ENCODE measurements at places on chromosomes 6 and 20. TPM values are rescaled to one million over a fixed set of nuclear protein-coding genes. Genes with fewer than 3 reads are reported as not detected.

TPX2 gene
- polyA plus RNA-seq: 0.04 TPM

TBXT gene
- polyA plus RNA-seq: not detected

DNA sequence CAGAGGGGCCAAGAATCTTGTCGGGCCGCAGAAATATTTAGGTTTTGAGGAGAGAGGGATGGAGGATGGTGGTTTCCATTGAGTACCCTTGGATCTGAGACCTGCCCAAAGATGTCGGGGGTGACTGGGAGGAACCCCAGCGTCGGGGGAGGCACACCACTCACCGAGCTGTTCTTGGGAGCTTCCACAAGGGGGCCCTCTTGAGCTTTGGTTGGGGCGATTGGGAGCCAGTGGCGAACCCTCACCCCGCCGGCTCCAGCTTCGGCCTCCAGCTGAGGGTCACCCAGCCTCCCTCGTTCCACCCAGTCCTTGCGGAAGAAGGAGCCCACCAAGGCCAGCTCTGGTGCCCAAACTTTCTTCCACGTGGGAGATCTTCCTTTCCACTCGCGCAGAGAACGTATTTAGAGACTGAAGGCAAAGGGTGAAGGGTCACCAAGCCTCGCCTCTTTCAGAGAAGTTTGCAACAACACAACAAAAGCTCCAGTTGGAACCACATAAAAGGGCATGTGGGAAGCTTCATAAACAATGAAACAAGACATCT is 33.6 kb downstream of the APCDD1L start:
- no peaks in the 10 kb centered on the region for H3K4me1 ChIP-seq
- no peaks in the 10 kb centered on the region for H3K36me3 ChIP-seq
- no peak overlapping the region for H3K4me3 ChIP-seq
- no peaks in the 10 kb centered on the region for H3K27me3 ChIP-seq

RRAGD gene
- polyA plus RNA-seq: 2.8 TPM

DNA sequence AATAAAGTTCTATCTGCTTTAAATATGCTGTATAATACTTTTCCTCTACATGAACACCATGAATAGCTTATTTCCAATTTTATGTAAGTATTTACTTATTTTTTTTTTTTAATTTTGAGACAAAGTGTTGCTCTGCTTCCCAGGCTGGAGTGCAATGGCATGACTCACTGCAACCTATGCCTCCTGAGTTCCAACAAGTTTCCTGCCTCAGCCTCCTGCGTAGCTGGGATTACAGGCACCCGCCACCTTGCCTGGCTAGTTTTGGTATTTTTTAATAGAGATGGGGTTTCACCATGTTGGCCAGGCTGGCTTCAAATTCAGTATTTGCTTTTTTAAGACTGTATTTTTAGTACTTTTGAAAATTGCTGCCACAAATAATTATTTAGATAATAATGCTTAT is 1365.9 kb downstream of the GRIK2 start:
- H3K4me3 ChIP-seq: no peak overlapping the region
- H3K27me3 ChIP-seq: no peaks in the 10 kb centered on the region
- DNase-seq: no peak

- H3K4me3 ChIP-seq: no peak overlapping the region
- H3K27me3 ChIP-seq: no peaks in the 10 kb centered on the region
- H3K36me3 ChIP-seq: no peaks in the 10 kb centered on the region
- no peak for DNase-seq
These were observed 155.8 kb downstream of the WDR27 start for GRCh38 chr6:169545982-169546381.

GRCh38 chr6:44072452-44072958 is 54.7 kb downstream of the MRPL14 start:
- H3K4me1 ChIP-seq: peaks cover 11% of the 10 kb centered on the region
- peak overlapping the region; percentile 49 for H3K4me3 ChIP-seq
- no peaks in the 10 kb centered on the region for H3K27me3 ChIP-seq
- no peak for DNase-seq
- peak overlapping the region; percentile 81 for H3K27ac ChIP-seq

DNA sequence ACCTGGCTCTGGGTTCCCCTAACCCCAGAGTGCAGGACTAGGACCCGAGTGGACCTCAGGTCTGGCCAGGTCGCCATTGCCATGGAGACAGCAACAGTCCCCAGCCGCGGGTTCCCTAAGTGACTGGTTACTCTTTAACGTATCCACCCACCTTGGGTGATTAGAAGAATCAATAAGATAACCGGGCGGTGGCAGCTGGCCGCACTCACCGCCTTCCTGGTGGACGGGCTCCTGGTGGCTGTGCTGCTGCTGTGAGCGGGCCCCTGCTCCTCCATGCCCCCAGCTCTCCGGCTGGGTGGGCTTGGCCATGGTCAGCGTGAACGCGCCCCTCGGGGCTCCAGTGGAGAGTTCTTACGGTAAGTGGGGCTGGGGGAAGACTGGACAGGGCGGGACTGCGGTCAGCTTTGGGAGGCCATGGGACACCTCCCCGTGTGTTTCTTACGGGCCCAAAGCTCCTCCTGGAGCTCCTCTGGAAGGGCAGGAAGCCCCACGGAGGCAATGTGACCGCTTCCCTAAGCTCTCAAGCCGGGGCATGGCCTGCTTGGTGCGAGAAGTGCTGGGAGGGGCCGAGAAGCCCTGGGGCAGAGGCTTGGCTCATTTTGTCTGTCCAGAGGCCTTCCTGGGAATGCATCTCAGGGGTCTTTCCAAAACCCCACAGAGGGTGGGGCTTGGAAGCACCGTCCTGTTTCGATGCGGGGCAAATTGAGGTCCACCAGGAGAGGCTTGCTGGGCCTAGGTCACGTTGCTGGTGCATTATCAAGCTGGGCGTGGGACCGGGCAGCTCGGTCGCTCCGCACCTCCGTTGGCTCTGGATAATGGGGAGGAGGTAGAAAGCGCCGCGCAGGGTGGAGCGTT is at the start of gene HNF4A:
HNF4A (plus strand) TSS at position 202 of the 855 bp plus-strand sequence; CDS start at position 308, 106 bp downstream.
- peak within 1 kb of the TSS; percentile 67 for H3K4me3 ChIP-seq
- no peaks in the 10 kb centered on the region for H3K36me3 ChIP-seq
- no peaks in the 10 kb centered on the region for H3K27me3 ChIP-seq
- peaks cover 14% of the 10 kb centered on the region for H3K4me1 ChIP-seq

DNA sequence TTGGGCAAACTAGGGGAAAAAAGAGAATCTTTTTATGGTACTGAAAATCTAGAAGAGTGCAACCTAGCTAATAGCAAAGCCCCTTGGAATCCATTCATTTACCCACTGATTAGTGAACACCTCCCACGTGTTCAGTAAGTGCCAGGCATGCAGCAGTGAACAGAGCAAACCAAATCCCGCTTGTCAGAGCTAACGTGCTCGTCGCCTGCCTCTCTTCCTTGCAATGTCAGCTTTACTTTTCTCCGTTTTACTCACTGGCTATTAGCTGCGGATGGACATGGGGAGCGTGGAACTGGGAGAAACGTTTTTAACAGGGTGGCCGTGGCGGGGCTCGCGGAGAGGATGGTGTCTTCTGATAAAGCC is 120.4 kb downstream of the SYNDIG1 start:
- DNase-seq: no peak
- no peaks in the 10 kb centered on the region for H3K4me1 ChIP-seq
- no peak overlapping the region for H3K27ac ChIP-seq
- H3K27me3 ChIP-seq: no peaks in the 10 kb centered on the region
- H3K4me3 ChIP-seq: no peak overlapping the region

GRCh38 chr6:150766201-150766997 is 99.1 kb upstream of the MTHFD1L start:
- no peak overlapping the region for H3K27ac ChIP-seq
- DNase-seq: no peak
- no peaks in the 10 kb centered on the region for H3K4me1 ChIP-seq
- no peak overlapping the region for H3K4me3 ChIP-seq
- H3K27me3 ChIP-seq: no peaks in the 10 kb centered on the region

TRIM40 gene
- polyA plus RNA-seq: not detected

- H3K36me3 ChIP-seq: no peaks in the 10 kb centered on the region
- H3K27me3 ChIP-seq: no peaks in the 10 kb centered on the region
- H3K4me3 ChIP-seq: no peak overlapping the region
These were observed 62.4 kb downstream of the JAG1 start for GRCh38 chr20:10611357-10611756.

DNA sequence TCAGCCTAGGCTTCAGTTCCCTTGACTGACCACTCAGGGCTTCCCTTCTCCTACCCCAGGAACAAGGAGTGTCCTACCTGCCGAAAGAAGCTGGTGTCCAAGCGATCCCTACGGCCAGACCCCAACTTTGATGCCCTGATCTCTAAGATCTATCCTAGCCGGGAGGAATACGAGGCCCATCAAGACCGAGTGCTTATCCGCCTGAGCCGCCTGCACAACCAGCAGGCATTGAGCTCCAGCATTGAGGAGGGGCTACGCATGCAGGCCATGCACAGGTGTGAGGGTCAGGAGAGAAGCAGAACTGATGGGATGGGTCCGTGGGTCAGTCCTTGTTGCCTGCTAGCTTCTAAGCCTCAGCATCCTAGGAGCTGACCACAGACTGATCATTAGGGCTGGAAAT is 1.6 kb downstream of the RING1 start:
- no peaks in the 10 kb centered on the region for H3K36me3 ChIP-seq
- H3K27me3 ChIP-seq: no peaks in the 10 kb centered on the region
- no peak overlapping the region for H3K27ac ChIP-seq
- no peak for DNase-seq

PDE10A gene
- 2.6 TPM for polyA plus RNA-seq
